ENCODE measurements at places on chromosomes 12 and 14.

DNA sequence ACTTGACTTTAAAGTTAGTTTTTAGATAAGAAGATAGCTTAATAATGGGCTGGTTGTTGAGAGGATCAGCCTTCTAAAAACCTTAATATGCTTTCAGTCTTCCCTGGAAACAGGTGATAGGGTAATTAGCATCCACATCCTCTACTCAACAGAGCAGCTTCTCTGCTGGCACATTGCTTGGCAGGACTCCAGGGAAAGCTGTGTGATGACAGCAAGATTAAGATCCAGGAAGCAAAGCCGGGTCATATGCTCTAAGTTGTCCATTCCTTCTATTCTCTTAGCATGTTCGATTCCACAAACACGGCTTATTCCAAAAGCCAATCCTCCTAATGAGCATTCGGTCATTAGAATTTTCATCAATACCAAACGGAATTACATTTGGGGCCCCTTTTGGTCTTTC is 87.0 kb downstream of the HMGA2 start:
- DNase-seq, result no peak

GRCh38 chr12:117986705-117987469 is 18.1 kb upstream of the KSR2 start:
- no peak for DNase-seq

DNA sequence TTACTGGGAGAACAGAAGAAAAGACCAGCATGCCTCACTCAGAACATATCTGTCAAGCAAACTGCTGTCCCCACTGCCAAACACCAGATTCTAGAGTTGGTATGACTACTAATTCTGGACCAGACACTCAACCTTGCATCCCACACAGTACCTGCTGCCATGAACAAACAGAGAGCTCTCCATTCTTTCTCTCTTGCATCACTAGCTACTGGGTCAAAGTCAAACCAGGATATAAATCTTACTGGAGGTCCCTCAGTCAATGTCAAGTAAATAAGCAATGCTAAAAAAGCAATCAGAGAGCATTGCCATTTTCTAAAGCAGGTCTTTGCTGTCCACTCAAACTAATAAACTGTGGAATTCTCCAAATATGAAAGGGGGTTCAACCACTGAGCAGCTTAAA is 452.4 kb upstream of the SEL1L start:
- DNase-seq, result no peak

- no peak for DNase-seq
These were observed 31.6 kb downstream of the PPP1R36 start for GRCh38 chr14:64581363-64581762.
